ENCODE measurements at places on chromosomes 3 and 15.

DNA sequence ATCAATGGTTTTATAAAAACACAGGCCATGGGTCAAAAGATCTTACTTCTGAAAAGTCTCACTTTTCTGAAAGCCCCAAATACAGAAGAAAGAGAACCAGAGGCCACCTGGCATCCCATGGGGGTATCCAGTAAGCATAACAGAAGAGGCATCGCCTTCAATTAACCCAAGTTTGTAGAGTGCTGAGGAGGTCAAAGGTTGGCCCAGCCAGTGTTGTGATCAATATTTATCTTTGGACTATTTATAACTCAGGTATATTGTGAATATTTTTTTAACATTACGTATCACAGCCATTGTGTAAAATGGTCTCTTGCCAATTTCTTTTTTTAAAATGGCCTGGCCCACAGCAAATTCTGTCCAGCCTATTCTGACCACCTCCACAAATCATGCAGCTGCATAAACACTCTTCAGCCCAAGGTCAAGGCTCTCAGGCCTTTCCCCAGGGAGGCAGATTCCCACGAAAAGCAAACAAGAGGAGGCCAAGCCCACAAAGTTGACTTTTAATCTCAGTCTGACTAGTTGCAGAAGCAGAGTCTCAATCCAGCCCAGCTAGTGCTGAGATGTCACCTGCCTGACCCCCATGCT, 26.2 kb upstream of the SPTBN5 start:
- DNase-seq = no peak

GRCh38 chr3:106126067-106126845, 257.4 kb upstream of the CBLB start:
- no peak for DNase-seq

GRCh38 chr3:14583548-14584091, 43.5 kb upstream of the GRIP2 start:
- no peak for DNase-seq

GRCh38 chr3:178090899-178091298, 445.3 kb upstream of the KCNMB2 start:
- DNase-seq = no peak

DNA sequence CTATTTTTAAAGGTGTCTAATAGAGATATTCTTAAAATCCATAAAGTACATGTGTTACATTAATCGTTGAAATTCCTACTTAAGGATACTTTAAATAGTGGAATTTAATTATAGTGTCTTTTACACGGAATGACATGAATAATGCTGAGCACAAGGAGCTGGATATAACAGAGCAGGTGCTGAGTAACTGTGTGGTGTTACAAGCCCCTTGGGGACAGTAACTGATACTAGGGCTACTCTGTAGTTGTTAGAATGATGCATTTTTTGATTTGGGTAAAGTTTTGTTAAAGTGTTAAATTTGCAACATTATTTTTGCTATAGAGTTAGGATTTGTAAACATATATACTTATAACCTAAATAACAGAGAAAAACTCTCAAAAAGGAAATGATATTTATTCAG, 1496.1 kb downstream of the OTOL1 start:
- no peak for DNase-seq

GRCh38 chr3:9193633-9194195, 55.7 kb downstream of the SRGAP3 start:
- no peak for DNase-seq

DNA sequence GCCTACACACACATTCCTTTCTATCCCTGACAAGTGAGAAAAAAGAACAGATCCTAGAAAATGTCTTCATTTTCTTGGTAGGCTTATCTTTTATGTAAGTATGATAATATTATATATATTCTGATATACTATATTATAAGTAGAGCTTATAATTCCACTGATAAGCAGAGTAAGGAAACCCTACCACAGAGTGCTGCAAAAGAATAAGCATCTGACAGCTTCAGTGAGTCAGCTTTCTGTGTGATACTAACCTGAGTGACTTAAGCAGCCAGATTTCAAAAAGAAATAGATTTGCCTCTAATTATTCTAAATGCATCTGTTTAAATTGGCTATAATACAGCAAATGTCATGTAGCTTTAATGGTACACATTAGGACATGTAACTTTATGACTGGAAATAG, 656.0 kb downstream of the MCTP2 start:
- no peak for DNase-seq

DNA sequence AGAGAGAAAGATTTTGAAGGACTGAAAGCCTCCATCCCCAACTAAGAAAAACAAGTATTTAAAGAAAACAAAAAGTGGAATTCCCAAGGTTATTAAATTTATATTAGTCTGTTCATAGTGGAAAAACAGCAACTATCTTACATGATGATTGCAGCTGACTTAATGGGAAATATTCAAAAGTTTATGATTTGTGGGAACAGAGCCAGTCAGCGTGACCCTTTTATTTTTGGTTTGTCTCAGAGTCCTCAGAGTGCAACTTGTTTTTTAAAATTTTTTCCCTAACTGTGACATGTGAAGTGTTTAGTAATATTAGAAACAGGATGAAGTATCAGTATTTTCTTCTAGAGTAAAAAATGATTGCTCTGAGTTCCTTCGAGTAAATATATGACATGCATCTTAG, 441.9 kb upstream of the MCTP2 start:
- no peak for DNase-seq

GRCh38 chr3:36489679-36490425, 109.5 kb downstream of the STAC start:
- no peak for DNase-seq

All from CD4-positive, alpha-beta T cell (primary cell).